Mesothelial cell of epicardium (in vitro differentiated cells): ENCODE measurements at places on chromosomes 3 and 15. TPM values are rescaled to one million over a fixed set of nuclear protein-coding genes. Genes with fewer than 3 reads are reported as not detected.

Gene SKOR1
- total RNA-seq: 0.89 to 1.1 TPM (median 1.1 TPM) in 3 replicates

Gene PKM
- total RNA-seq: 424 to 453 TPM (median 452 TPM) in 3 replicates

GRCh38 chr3:61057464-61057863 is 193.8 kb downstream of the FHIT start:
- H3K27ac ChIP-seq: no peak overlapping the region
- no peak overlapping the region for H3K4me3 ChIP-seq
- H3K4me1 ChIP-seq: peaks cover 9% of the 10 kb centered on the region
- no peak for DNase-seq
- H3K36me3 ChIP-seq: no peaks in the 10 kb centered on the region
- H3K27me3 ChIP-seq: no peaks in the 10 kb centered on the region

GRCh38 chr15:69395991-69396390 is 18.2 kb upstream of the KIF23 start:
- no peaks in the 10 kb centered on the region for H3K36me3 ChIP-seq
- no peak overlapping the region for H3K27ac ChIP-seq
- H3K4me1 ChIP-seq: peaks cover 30% of the 10 kb centered on the region
- H3K4me3 ChIP-seq: no peak overlapping the region
- H3K27me3 ChIP-seq: no peaks in the 10 kb centered on the region

DNA sequence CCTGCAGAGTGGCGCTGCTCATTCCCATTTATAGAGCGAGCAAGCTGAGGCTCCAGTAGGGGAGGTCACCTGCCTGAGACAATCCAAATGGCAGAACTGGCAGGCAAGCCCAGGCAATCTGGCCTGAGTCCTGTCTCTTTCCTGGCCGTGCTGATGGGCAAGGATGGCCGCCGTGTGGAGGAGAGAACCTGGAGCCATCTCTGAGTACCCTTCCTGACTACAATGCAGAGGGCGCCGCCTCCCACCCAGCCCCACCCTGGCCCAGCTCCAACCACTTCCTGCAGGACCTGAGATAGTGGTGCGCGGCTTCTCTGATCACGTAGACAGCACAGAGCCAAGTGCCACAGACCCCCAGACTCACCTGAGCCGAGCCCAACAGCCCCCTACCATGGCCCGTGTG is 7.0 kb downstream of the TLR9 start:
- H3K4me3 ChIP-seq: no peak overlapping the region
- DNase-seq: no peak
- peaks cover 10% of the 10 kb centered on the region for H3K4me1 ChIP-seq

- no peak overlapping the region for H3K27ac ChIP-seq
- H3K36me3 ChIP-seq: no peaks in the 10 kb centered on the region
- no peak for DNase-seq
Measured at GRCh38 chr3:82293867-82294266, 532.4 kb upstream of the GBE1 start.

DNA sequence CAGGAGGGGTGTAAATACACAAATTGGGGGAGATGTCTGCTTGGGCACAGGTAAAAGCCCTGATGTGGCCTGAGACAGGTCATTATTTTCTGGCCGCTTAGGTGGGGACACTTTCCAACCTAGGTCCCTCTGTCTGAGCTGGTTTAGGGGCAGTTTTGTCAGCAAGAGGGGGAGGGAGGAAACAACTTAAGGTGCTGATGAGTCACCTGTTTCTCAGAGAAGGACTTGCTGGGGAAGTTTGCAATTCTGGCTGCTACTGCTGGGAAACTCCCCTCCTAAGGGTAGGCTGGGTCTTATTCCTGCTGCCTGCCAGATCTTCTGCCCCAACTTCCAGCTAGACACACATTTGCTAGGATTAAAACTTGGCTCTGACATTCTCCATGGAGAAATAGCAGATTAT is 4.8 kb upstream of the RHOV start:
- no peaks in the 10 kb centered on the region for H3K36me3 ChIP-seq
- no peak overlapping the region for H3K4me3 ChIP-seq
- H3K27ac ChIP-seq: no peak overlapping the region

- H3K36me3 ChIP-seq: no peaks in the 10 kb centered on the region
- no peak overlapping the region for H3K4me3 ChIP-seq
- peaks cover 72% of the 10 kb centered on the region for H3K27me3 ChIP-seq
- DNase-seq: no peak
- H3K27ac ChIP-seq: no peak overlapping the region
Measured at GRCh38 chr3:127371334-127371733, 83.5 kb upstream of the PRR20G start.
